ENCODE measurements at places on chromosomes 6 and 20.

GRCh38 chr6:54916858-54917257 is 70.3 kb downstream of the FAM83B start:
- no peak for DNase-seq

GRCh38 chr6:109998159-109998785 is 20.2 kb downstream of the GPR6 start:
- DNase-seq: no peak

- DNase-seq: no peak
Observed at GRCh38 chr6:89758830-89759229, 60.8 kb downstream of the MDN1 start.

- peak; percentile 30 for DNase-seq
Observed at GRCh38 chr6:87700397-87701343, 1.4 kb downstream of the AKIRIN2 start.

DNA sequence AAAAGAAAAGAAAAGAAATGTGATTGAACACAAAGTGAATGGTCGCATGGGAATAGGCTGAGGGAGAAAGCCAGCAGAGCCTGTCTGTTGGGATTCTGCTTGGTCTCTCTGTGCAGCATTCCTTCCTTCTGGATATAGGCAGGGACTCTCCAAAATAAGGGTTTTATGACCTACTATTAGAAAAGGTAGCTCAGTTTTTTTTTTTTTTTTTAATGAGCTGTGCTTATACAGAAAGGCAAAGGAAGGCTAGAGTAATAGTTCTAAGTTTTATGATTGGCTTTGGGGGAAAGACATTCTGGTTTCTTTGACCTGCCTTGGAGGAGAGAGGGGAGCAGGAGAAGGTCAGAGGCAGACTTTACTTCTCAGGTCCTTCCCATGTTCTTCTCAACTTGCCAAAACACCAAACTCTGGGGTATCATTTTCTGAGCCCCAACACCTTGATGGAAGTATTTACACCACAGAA is 18.8 kb upstream of the IER3 start:
- DNase-seq: no peak

DNA sequence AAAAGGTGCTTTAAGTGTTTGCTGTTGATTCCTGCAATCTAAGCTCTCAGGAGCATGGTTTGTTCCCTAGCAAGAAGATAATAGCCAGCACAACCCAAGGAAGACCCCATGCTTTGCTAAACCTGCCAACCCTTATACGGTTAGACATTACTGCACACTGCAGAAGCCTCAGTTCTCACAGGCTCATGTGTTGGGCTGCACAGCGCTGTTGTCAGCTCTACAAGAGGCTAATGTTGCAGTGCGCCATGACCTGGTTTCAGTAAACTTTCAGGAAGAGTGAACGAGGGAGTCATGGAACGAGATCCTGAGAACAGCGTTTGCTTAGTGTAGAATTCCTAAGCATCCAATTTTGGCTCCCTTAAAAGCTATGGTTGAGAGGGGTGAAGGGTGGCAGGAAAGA is 218.5 kb downstream of the ARHGAP18 start:
- no peak for DNase-seq

GRCh38 chr6:42392833-42393232 is 58.9 kb downstream of the TRERF1 start:
- no peak for DNase-seq

DNA sequence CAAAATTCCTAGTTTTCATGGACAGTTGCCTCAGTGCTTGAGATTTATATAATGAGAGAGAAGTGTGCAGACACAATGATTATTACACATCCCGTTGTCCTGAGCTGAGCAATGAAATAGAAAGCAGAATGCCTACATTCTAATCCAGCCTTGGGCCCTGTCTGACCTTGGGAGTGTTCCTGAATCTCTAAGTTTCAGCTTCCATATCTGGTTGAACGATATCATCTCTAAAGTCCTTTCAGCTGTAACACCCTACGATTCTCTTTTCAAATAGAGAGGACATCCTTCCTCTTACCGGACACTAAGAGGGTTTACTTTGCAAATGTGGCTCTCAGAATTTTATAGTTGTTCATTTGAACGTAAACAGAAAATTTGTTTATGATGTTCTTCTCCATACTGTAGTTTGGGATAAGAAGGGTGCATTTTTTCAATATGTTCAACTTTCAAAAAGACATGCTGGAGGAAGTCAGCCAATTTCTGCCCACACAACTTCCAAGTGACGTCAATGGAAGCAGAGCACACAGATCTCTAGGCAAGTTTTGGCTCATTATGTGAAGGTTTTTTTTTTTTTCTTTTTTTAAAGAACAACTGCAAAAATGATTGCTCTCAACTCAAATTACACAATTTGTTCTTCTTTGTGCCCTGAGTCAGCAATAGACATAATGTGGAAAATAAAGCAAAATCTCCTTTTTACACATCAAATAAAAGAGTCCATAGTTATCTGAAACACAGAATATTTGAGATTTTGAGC is 50.4 kb downstream of the PDE7B start:
- no peak for DNase-seq

DNA sequence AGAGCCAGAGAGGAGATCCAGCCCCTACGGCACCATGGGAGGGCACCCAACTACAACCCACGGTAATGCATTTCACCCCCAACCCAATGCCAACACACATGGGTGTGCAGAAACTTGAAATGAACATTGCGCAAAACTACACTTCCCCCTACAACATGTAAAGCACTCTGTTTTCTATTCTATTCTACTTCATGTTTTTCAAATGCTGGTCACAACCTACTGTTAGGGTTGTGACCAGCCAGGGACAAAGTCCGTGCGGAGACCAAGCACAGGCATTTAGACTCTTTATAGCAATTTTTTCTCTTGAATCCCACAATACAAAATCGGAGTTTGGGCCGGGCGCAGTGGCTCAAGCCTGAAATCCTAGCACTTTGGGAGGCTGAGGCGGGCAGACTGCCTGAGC is 90.6 kb downstream of the MRPL14 start:
- DNase-seq: no peak

DNA sequence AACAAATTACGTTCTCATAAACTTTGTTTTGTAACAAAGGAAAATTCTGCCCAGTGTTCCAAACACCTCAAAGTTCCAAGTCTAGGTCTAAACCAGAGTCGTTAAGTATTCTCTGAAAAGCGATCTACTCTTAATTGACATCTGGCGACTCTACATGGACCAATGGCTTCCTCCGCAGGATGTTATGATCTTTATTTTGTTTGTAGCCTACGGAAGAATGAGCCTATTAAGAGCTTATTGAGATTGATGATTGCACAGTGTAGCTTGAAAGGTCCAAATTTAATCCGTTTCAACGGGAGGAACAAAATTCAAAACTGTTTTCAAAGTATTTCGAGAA is 61.1 kb downstream of the FAM217A start:
- DNase-seq: no peak

DNA sequence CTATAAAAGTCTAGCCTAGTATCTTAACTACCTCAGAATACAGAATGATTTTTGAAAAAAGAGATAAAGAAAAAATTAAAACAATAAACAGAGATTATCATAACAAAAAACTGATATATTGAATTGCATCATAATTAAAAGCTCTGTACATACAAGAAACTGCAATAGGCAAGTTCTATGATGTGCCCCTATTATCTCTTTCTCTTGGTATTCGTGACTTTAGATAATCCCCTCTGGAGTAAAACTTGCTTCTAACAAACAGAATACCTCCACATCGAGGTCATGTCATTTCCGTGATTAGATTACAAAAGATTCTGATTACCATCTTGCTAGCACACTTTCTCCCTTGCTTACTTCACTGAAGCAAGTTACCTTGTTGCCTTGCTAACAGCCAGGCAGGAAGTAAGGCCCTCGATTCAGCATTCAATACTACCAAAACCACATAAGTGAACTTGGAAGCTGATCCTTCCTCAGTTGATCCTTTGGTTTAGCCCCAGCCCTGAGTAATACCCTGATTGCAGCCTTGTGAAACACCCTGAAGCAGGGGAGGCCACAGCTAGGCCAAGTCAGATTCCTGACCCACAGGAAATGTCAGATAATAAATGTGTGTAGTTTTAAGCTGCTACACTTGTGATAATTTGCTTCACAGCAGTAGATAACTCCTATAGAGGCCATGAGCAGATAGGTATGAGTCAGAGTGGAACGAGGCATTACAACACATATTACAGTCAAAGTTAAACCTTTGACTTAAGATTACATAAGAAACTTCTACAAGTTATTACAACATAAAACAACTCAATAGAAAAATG is 53.7 kb upstream of the TMX4 start:
- no peak for DNase-seq

DNA sequence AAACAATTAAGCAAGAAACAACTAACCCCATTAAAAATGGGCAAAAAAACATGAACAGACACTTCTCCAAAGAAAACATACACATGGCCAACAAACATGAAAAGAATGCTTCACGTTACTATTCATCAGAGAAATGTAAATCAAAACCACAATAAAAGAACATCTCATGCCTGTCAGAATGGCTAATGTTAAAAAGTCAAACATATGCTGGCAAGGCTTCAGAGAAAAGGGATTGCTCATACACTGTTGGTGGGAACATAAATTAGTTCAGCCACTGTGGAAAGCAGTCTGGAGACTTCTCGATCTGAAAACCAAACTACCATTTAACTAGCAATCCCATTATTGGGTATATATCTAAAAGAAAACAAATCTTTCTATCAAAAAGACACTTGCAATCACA is 217.5 kb downstream of the TINAG start:
- no peak for DNase-seq
